Activated CD4-positive, alpha-beta T cell treated with anti-CD3 and anti-CD28 coated beads for 24 hours (primary cell): ENCODE measurements at places on chromosomes 4 and X.
A peak's percentile ranks its signal among the peaks of the same experiment; 100 is the strongest.

- no peak for DNase-seq
These were observed 162.2 kb upstream of the GIMD1 start for GRCh38 chr4:106530821-106531220.

- DNase-seq: no peak
These were observed 282.5 kb downstream of the ZIC3 start for GRCh38 chrX:137848266-137848905.

GRCh38 chrX:20029728-20030127 is 38.9 kb upstream of the BCLAF3 start:
- DNase-seq: no peak

- DNase-seq: no peak
These were observed 65.9 kb downstream of the TMEM131L start for GRCh38 chr4:153531976-153532626.

DNA sequence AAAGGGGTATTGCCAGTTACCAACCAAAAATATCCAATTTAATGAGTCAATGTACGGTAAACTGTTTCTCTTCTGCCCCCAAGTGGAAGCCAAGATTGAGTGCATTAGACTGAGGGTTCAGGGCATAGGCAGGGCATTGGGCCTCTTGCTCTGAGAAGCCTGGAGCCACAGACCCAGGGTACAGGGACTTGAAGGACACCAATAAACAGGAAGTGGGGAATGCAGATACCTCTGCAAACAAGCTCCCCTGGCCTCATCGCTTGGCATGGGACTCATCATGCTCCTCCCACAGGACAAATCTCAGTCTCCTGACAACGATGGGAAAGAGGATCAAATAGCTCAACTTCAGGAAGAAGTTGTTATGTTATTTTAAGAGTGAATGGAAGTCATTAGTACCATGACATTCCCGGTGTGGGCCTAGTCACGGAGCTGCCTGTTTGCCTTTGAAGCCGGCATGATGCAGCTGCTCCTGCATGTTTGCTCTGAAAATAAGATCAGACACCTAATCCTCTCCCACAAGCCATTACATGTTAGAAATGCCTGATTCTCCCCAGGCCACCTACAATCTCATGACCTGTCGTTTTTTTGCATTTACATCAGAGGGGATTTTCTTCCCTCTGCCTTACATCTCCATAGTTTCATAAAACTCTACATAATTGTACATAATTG is 224.2 kb downstream of the RCHY1 start:
- no peak for DNase-seq

GRCh38 chr4:10013722-10014121 is 7.6 kb downstream of the SLC2A9 start:
- DNase-seq: peak; percentile 10

- peak; percentile 20 for DNase-seq
These were observed at the start of gene INPP4B for GRCh38 chr4:142846108-142846728. Gene INPP4B, minus strand, starts transcription at chr4:142846301.

DNA sequence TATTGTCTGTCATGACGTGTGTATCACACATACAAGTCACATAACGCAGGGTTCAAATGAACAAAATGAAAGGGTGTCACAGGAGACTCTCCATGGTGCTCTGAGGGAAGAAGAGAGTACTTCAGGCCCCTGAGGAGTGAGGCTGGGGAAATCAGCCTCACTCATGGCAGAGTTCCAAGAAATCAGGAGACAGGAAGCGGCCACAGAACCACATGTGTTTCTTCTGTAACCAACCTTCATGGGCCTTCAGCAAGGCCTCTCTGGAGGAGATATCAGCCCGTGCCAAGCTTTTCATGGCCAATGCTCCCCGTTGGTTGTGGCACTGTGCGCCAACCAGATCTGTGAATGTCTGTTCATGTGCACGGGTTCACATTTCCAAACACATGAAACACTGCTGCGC is 76.0 kb downstream of the NAT8L start:
- no peak for DNase-seq

- no peak for DNase-seq
These were observed 31.2 kb downstream of the PRDM8 start for GRCh38 chr4:80228460-80228859.

DNA sequence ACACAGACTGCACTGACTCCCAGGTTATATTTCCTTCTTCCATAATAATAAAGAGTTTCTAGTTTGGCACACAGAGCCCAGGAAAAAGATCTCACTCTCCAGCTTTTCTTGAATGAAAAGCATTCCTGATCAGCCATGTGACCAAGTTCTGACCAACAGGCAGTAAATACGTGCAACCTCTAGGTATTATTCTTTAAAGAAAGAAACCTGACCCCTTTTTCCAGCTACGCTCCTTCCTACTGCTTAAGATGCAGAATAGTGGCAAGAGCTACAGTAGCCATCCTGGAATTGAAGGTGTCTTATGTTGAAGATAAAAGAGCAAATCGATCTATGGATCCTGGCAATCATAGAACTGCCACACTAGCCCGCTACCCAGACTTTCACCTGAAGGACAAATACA is 76.7 kb downstream of the LRBA start:
- DNase-seq: no peak
